ENCODE measurements at places on chromosomes 3 and 15. TPM values are rescaled to one million over a fixed set of nuclear protein-coding genes. Genes with fewer than 3 reads are reported as not detected.

Gene STARD5
- total RNA-seq: 2.0 TPM

Gene SAMMSON
- not detected for total RNA-seq

Gene GOLGA6L4
- 0.90 TPM for total RNA-seq

Gene KCNMB3
- 1.7 TPM for total RNA-seq

Gene TERB2
- not detected for total RNA-seq
